ENCODE measurements at places on chromosomes 7 and 10. TPM values are rescaled to one million over a fixed set of nuclear protein-coding genes. Genes with fewer than 3 reads are reported as not detected.

GRCh38 chr7:116499168-116500077 is at the start of gene CAV2:
TSS of gene CAV2 (plus strand) at chr7:116499738. CDS start at chr7:116499782, 44 bp downstream.
- peak; percentile 31 for DNase-seq
- H3K4me3 ChIP-seq = peak within 1 kb of the TSS; percentile 43
- peaks cover 10% of the 10 kb centered on the region for H3K4me1 ChIP-seq
- H3K27ac ChIP-seq = no peak within 1 kb of the TSS
- H3K36me3 ChIP-seq = no peaks in the 10 kb centered on the region

DNA sequence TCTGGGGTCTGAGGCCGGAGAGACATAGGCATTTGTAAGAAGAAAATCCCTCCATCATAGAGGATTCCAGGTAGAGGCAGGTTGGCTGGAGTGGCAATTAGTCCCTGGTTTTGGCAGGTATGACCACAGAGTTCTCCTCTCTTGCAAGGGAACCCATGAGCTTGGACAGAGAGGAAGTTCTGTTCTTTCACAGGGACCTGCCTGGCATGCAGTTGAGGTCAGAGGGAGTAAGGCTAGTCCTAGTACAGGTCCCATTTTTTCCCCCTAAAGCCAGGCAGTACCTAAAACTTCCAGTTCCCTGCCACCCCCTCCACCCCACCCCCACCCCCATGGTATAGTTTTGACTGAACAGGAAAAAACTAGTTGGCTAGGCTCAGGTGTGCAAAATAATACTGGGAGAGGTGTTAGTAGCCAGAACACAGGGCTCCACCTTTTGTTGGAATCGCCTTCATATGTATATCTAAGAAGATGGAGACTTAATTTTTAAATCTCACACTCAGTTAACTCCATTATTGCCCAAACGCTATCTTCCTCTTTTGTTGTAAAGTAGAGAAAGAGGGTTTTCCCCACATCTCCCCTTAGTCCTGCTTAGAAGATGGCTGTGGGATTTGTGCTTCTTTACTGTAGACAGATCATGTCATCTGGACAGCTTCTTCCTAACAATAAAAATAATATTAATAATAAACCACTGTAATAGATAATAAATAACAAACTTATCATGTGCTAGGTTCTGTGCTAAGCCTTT is 188.1 kb downstream of the TCF7L2 start:
- no peaks in the 10 kb centered on the region for H3K36me3 ChIP-seq
- DNase-seq = no peak
- H3K27me3 ChIP-seq = peaks cover 5% of the 10 kb centered on the region
- H3K4me1 ChIP-seq = no peaks in the 10 kb centered on the region

- H3K4me1 ChIP-seq = no peaks in the 10 kb centered on the region
- H3K36me3 ChIP-seq = no peaks in the 10 kb centered on the region
- H3K27ac ChIP-seq = no peak overlapping the region
- no peak for DNase-seq
Measured at GRCh38 chr10:59557642-59558041, 152.0 kb downstream of the SLC16A9 start.

- no peak overlapping the region for H3K27ac ChIP-seq
- H3K36me3 ChIP-seq = no peaks in the 10 kb centered on the region
- H3K4me3 ChIP-seq = no peak overlapping the region
- peak; percentile 58 for DNase-seq
Measured at GRCh38 chr10:44030132-44030531, 354.8 kb downstream of the CXCL12 start.

GRCh38 chr10:112045938-112046337 is 137.6 kb downstream of the GPAM start:
- no peaks in the 10 kb centered on the region for H3K4me1 ChIP-seq
- no peak for DNase-seq
- H3K27ac ChIP-seq = no peak overlapping the region

DNA sequence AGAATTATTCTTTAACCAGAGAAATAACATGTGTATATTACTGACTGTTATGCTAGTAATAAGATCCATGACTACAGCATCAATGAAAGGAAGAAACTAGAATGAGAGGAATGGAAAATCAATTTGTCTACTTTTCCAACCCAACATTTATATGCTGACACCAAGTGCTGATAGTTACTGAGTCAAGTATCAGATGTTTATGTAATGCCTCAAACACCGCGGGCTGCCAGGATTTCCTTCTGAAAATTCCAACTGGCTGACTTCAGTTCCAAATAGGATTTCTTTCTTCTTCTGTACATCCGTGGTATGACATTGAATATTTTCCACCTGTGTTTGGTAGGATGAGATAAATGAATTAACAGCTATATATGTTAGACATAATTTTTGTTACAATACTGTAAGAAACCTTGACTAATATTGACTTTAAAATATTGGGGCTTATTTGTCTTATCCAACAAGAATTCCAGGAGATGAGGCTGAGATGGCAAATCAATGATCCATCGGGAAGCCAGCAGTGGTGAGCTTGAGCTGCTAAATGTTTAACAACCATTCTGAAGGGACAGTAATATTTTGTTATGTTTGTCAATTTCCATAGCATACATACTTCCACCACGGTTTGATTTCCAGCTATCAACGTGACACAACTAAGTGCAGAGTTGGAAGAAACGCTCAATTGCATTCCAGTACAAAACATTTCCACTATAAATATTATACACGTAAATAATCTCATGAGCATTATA is 435.2 kb upstream of the AUTS2 start:
- H3K36me3 ChIP-seq = no peaks in the 10 kb centered on the region
- no peaks in the 10 kb centered on the region for H3K4me1 ChIP-seq
- no peak overlapping the region for H3K27ac ChIP-seq
- no peak overlapping the region for H3K4me3 ChIP-seq

Gene PPP1R17
- total RNA-seq = not detected
